ENCODE measurements at places on chromosomes 7 and 10.
A peak's percentile ranks its signal among the peaks of the same experiment; 100 is the strongest.

- DNase-seq: no peak
Measured at GRCh38 chr10:118981946-118982345, 47.6 kb upstream of the NANOS1 start.

GRCh38 chr10:55374060-55374459 is 573.0 kb upstream of the PCDH15 start:
- DNase-seq: peak; percentile 22

GRCh38 chr7:64433590-64433989 is 119.8 kb downstream of the ZNF736 start:
- DNase-seq: no peak

DNA sequence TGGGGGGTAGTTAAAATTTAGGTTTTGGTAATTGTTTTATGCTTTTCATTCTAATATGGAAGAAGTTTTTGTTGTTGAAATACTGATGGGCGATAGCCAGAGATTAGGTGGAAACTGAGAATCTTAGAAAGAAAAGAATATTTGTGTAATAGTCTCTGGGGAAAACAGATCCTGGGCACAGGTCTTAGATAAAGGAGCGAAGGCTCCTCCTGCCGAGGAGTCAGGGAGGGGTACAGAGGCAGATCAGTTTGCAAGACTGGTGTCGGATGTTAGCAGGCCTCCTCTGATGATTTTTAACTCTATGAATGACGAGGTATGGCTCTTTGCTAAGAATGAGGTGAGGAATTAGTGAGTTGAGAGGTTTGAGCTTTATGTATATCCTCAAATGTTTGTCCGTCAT is 339.7 kb downstream of the HGF start:
- DNase-seq: peak; percentile 10

GRCh38 chr7:124930173-124930623 is 573 bp upstream of the POT1 start:
- DNase-seq: no peak

DNA sequence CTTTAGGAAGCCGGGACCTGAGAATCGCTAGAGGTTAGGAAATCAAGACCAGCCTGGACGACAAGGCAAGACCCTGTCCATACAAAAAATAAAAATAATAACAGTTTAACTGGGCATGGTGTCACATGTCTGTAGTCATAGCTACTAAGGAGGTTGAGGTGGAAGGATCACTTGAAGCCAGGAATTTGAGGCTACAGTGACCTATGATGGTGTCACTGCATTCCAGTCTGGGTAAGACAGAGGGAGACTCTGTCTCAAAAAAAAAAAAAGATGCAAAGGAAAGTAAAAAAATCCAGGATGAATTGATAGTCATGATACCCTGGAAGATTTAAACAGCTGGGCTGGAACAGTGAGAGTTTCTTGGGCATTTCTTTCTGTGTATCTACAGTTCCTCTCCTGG is 463.2 kb downstream of the GALNT17 start:
- peak; percentile 40 for DNase-seq

- peak; percentile 21 for DNase-seq
Measured at GRCh38 chr7:102264367-102264891, 22.2 kb upstream of the SH2B2 start.

- no peak for DNase-seq
Measured at GRCh38 chr10:14601326-14601725, 173.4 kb downstream of the FAM107B start.

GRCh38 chr7:63041786-63042185 is 956.9 kb upstream of the ZNF722 start:
- no peak for DNase-seq

- DNase-seq: no peak
Measured at GRCh38 chr7:116185956-116186355, 24.4 kb upstream of the TES start.

DNA sequence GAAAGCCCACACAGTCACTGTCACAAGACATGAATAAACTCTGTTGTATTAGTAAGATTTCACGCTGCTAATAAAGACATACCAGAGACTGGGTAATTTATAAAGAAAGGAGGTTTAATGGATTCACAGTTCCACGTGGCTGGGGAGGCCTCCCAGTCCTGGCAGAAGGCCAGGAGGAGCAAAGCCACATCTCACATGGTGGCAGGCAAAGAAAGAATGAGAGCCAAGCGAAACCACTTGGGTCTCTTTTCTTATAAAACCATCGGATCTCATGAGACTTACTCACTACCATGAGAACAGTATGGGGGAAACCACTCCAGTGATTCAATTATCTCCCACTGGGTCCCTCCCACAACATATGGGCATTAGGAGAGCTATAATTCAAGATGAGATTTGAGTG is 110.2 kb downstream of the ST8SIA6 start:
- peak; percentile 53 for DNase-seq

GRCh38 chr10:77631241-77631640 is 6.4 kb downstream of the KCNMA1 start:
- DNase-seq: no peak

DNA sequence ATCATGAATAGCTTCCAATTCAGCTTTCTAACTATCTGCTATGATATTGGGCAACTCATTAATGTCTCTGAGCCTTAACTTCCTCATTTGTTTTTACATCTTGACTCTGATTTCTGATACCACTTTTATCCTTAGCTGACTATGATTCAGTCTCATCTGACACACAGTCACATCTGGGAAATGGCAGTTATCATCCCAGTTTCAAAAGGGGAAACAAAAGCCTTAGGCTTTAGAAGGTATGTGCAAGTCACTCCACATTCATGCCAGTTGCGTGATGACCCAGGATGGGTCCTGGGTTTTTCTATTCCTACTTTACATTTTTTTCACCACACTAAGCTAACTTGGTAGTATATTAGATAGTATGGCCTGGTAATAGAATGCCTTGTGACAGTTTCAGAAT is 12.7 kb downstream of the SCIN start:
- peak; percentile 67 for DNase-seq

GRCh38 chr7:131945957-131946544 is 389.6 kb upstream of the PODXL start:
- DNase-seq: peak; percentile 31

DNA sequence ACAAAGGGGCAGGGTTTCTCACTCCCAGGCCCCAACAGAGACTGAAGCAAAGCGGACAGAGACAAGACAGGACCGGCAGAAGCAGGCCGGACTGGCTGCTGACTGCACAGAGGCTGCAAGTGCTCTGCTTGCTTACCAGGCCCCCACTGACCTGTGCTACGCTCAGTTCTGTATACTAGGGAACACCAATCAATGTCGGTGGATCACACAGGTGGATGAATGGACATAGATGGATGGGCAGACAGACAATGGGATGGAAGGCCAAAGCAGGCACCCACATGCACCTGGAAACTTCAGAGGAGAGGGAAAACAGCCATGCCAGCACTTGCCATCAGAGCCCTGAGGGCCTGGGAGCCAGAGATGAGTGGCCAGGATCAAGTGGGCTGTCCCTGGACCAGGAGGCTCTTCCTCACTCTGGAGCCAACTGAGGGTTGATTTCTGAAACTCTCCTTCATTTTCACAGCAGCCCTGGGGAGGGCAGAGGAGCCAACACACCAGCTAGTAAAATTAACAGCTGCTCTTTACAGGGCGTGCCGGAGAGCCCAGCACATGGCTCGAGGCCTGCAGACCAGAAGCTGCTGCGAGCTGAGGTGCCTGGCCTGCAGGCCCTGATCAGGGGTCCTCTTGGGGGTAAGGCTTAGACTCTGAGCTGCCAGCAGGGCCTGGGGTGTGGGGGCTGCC is 243.6 kb downstream of the KCNMA1 start:
- no peak for DNase-seq

- DNase-seq: peak; percentile 54
Measured at GRCh38 chr7:158710651-158711102, 6.1 kb upstream of the NCAPG2 start.

- no peak for DNase-seq
Measured at GRCh38 chr10:14683256-14683655, 91.4 kb downstream of the FAM107B start.

DNA sequence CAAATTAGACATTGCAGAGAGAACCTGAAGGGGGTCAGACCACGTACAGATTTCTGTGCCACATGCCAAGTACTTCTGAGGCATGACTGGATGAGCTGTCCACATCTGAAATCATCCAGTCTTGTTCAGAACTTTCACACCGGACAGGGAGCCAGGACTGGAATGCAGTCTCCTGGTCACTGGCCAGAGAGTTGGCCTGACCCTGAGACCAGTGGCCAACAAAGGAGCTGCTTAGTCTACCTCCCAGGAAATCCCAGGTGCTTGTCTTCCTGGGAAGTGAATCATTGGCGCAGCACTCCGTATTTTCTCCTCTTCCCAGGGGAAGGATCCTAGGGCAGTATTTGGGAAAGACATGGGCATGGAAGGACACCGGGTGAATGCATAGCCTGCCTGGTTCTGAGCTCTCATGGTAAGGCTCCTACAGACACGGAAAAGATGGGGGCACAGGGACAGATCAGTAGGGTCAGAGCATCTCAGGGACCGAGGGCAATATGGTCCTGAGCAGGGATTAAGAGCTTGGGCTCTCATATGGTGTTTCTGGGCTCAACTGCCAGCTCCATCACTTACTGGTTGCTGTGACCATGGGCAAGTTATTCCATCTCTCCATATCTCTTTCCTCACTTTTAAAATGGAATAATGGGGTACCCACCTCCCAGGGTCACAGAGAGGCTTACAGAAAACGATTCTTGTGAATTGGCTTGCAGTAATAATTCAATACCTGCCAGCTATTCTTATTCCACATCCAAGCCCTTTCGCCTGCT is 1.3 kb upstream of the SCD start:
- peak; percentile 47 for DNase-seq

DNA sequence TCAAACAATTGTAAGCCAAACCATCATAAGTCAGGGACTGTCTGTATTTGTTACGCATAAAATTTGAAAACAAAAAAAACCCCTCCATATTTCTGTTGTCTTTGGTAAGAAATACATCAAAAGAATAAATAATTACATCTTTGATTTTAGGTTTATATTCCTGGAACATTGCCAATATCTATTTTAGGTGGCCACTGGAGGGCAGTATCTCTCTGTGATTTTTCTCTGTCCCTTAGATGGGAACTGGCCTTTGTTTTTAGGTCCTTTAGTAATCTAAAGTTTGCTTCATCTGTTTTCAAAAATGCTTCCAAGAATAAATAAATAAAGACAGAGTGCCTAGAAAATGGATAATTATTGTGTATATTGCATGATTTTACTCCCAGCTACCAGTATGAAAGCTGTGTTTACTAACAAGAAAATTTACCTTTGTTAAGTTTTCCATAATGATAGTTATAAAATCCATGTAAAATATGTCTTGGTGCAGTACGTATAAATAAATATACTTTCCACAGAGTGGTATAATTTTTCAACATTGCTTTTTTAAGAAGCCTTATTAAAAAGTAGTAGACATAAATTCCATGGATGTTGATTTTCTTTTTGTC is 64.2 kb downstream of the PHYHIPL start:
- DNase-seq: peak; percentile 45

- DNase-seq: no peak
Measured at GRCh38 chr10:84844461-84844860, 516.1 kb downstream of the CCSER2 start.

DNA sequence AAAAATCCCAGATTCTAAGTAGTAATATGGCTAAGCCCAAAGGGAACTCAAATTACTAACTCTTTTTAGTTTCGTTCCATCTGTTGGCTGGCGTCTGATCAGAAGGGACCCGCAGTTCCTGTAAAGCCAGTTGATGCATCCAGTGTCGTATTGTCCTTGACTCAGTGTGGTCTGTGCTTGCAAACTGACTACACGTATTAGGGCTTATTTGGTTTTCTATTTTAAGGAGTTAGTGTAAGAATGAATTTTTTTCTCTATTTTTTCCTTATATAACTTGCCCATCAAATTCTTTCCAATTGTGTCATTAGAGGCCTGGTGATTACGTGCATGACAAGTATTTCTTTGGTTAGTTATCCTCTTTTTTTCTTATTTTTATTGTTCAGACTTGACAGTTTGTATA is 9.7 kb downstream of the ABCA13 start:
- peak; percentile 86 for DNase-seq

GRCh38 chr7:44278451-44279161 is 46.8 kb downstream of the CAMK2B start:
- no peak for DNase-seq

DNA sequence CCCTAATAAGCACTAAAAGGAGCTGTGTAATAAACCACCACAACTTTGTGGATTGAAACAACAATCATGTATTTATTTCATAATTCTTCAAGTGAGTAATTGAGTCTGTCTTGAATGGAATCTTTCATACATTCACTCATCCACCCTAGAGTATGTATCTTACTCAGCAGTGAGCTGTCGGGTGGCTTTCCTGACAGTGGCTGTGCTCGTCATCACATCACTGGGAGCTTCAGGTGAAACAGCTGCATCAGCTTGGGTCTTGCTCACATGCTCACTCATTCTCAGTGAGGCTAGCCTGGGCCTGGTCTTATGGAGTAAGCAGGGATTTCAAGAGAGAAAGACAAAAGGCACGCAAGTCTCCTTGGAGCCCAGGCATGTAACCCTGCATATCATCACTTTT is 271.4 kb downstream of the POM121L12 start:
- DNase-seq: no peak

Measured in fibroblast of skin of right biceps (primary cell).